ENCODE measurements at places on chromosomes 2 and 18. TPM values are rescaled to one million over a fixed set of nuclear protein-coding genes. Genes with fewer than 3 reads are reported as not detected.

DNA sequence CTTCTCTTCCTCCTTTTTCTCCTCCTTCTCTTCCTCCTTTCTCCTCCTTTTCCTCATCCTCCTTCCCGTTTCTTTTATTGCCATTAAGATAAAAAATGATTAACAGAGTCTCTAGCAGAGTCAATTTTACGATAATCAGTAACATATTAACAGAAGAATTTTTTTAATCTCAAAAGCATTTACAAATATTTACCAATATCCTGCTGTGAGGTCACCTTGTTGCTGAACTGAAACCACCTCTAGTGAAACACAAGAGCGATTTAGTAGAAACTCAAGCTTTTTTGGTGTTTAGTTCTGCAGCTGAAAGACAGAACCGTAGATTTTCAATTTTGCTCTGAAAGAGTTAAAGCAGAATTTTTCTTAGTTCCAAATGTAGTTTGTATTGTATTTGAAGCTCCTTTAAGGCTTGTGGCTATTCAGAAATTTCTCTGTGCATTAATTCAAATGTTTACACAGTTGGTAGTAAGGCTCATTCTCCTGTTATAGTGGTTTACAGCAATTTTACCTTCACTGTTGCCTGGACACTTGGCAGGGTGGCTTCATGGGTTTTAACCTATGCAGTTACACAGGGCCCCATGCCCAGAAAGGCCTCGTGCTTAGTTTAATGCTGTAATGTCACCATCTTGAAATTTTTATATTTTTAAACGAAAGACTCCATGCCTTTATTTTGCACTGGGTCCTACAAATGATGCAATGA, 1106.6 kb upstream of the FAM98A start:
- DNase-seq: no peak

- no peak for DNase-seq
Measured at GRCh38 chr2:167196461-167197252, 308.4 kb downstream of the XIRP2 start.

- no peak for DNase-seq
Measured at GRCh38 chr18:44536046-44536445, 144.6 kb upstream of the SETBP1 start.

GRCh38 chr2:79906139-79906890, 393.5 kb downstream of the CTNNA2 start:
- DNase-seq: no peak

GRCh38 chr2:180933332-180933731, 47.1 kb upstream of the UBE2E3 start:
- no peak for DNase-seq

DNA sequence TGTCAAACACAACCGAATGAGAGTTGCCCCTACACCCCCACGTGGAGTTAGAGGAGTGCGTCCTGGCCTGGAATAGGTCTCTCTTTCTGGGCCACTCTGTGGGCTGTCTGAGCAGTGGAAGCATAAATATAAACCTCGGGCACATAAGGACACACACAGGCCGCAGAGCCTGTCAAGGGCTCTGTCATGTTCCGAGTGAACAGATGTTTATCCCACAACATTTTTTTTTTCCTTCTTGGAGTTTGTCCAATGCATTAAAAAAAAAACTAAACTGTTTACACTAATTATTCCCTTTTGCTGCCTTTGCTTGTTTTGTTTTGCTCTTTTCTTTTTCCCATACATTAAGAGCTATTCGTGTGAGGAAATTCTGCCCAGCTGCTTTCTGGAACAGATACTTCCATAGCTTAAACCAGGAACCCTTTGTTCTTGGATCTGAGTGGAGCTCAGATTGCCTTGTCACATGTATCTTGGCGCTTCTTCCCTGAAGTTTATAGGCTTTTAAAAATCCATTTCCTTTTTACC, 228.3 kb upstream of the FOSL2 start:
- no peak for DNase-seq

DSG4 gene
- total RNA-seq: 0.17 TPM

UGT1A8 gene
- total RNA-seq: not detected

TUBA3E gene
- total RNA-seq: not detected

LOXL3 gene
- total RNA-seq: 3.4 TPM

- DNase-seq: peak; percentile 65
Measured at GRCh38 chr2:20766798-20767644, 55.9 kb downstream of the LDAH start.

GRCh38 chr2:203781151-203781550, 74.7 kb downstream of the CD28 start:
- DNase-seq: no peak

TSN gene
- 87.6 TPM for total RNA-seq

DNA sequence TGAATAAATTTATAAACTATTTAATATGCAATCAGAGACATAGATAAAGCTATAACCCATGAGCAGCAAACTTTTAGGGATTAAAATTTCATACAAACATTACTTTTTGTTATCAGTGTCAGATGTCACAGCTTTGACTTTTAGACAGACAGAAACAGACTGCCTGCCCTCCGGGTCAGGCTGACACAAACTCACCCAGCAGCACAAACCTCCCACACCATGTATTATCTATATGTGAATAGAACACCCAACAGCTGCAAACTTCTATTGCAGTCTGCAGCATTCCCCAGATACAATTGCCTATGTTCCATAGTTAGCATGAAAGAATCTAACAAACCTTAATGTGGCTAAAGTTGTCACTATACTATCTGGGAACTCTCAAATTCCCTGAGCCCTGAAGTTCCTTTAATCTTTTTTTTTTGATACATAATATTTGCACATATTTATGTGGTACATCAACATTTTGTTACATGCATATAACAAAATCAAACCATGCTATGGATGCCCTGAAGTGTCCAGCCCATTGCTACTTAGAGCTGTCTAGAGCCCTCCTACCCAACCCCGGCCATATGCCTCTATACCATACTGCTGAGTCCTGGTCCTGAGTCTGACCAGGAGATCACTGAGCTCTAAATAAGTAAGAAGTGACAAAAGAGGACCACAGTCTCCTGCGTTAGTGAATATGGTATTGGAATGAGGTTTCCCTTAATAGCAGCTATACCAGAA, 214.4 kb downstream of the ZNF385B start:
- DNase-seq: no peak

GRCh38 chr18:27184115-27185024, 738 bp downstream of the CHST9 start:
- DNase-seq: no peak

DNA sequence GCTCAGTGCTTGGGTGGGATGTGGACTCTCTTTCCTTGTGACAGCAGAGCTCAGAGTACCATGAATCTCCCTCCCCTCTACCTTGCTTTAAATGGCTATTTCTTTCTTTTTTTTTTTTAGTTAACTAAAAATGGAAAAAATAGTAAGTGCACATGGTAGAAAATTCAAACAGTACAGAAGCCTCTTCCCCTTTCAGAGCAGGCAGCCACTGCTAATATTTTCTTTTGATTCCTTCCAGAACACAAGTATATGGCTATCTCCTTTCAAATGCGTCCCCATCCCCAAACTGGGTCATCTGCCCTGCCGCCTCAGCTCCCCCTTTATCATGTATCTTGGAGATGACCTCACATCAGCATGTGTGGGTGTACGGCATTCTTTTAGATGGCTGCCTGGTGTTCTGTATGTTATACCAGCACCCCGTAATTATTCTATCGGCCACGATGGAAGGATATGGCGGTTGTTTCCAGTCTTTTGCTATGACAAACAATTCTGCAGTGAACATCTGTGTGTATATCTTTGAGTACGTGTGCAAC, 70.5 kb upstream of the DLX2 start:
- DNase-seq: no peak

ALLC gene
- not detected for total RNA-seq

- no peak for DNase-seq
Measured at GRCh38 chr2:151033271-151034248, 228.1 kb downstream of the RBM43 start.

ANKRD30BL gene
- not detected for total RNA-seq

PLGLB2 gene
- 3.4 TPM for total RNA-seq

- DNase-seq: no peak
Measured at GRCh38 chr2:130864830-130865800, 28.4 kb downstream of the ARHGEF4 start.

All from type B pancreatic cell (in vitro differentiated cells).